ENCODE measurements at places on chromosomes 1 and 21.

DNA sequence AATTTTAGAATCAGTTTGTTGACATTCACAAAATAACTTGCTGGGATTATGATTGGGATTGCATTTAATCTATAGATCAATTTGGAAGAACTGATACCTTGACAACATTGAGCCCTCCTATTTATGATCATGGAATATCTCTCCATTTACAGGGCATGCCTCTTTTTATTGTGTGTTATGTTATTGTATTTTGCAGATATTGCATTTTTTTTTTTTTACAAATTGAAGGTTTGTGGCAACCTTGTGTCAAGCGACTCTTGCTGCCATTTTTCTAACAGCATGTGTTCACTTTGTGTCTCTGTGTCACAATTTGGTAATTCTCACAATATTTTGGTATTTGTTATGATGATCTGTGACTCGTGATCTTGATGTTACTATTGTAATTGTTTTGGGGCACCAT, 46.3 kb downstream of the EDARADD start:
- no peak for DNase-seq

DNA sequence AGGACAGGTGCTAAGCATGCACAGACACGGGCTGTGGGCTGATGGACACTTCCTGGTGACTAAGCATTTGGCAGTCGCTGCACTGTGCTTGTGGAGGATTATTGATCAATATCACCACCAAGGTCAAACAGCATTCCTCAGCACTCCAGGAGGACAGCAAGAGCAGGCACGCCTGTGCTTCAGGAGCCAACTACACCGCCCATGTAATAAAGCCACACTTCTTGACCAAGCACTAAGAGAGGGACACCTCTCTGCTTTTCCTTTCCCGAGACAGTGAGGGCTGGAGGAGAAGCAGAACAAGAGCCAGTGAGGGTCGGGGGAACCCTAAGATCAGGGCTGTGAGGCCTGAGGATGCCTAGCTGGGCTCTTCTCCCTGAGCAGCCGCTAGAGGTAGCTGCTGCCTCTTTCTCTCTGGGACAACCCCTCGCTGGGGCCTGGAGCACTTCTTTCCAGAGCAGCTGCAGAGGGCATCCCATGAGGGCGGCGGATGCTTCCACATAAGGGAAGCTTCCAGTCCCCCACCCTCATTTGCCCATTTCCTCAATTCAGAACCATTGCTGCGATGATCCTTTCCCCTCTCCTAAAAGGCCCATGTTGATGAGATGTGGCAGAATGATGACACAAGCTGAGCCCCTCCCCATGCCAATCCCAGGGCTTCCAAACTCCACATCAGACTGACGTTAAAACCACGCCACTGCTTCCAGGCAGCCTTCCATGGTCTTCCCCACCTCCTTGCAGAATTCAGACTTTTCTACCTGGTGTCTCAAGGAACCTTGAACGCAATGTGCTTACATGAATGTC, 19.1 kb downstream of the RAB7B start:
- no peak for DNase-seq

GRCh38 chr1:55374801-55375616, 159.8 kb upstream of the USP24 start:
- DNase-seq, result no peak

- DNase-seq, result no peak
Measured at GRCh38 chr1:202233804-202234203, 40.2 kb downstream of the LGR6 start.

DNA sequence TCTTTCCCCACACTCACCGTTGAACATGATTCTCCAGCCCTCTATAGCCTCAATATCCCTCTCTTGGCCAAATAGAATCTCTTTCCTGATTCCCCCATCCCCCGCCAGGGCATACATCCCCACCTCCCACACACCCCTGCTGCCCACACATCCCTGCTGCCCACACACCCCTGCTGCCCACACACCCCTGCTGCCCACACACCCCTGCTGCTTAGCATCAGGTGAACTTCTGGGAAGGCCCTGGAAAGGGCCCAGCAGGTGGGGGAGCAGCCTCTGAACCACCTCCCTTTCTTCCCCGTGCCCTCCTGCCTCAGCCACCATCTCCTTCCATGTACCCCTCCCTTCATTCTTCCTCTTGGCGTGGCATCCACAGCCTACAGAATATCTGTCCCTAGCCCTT, 15.9 kb upstream of the IFNLR1 start:
- DNase-seq, result no peak
